Activated naive CD4-positive, alpha-beta T cell treated with anti-CD3 and anti-CD28 coated beads, Interleukin-2, amount 50 U/mL, for 72 hours (primary cell): ENCODE measurements at places on chromosomes 12 and 14. TPM values are rescaled to one million over a fixed set of nuclear protein-coding genes. Genes with fewer than 3 reads are reported as not detected.

Gene DDX54
- total RNA-seq: 77.3 TPM

Gene LRP6
- total RNA-seq: 5.4 TPM

Gene FICD
- 8.4 TPM for total RNA-seq

Gene TMEM233
- not detected for total RNA-seq

Gene KRT3
- total RNA-seq: not detected

Gene ADAM21
- total RNA-seq: 0.39 TPM

Gene HOXC9
- not detected for total RNA-seq

Gene CBLN3
- total RNA-seq: 6.5 TPM

Gene RTL1
- total RNA-seq: not detected

Gene PPP1R13B
- total RNA-seq: 11.7 TPM

Gene TAS2R10
- total RNA-seq: not detected

Gene RNASE4
- 0.23 TPM for total RNA-seq

Gene TOMM20L
- not detected for total RNA-seq

Gene LALBA
- not detected for total RNA-seq

Gene CLEC2B
- 42.0 TPM for total RNA-seq

Gene NPC2
- 28.0 TPM for total RNA-seq

Gene BCL7A
- 3.3 TPM for total RNA-seq

Gene PLEKHG7
- not detected for total RNA-seq

Gene AQP2
- not detected for total RNA-seq

Gene MYO1A
- total RNA-seq: 4.7 TPM

Gene APOF
- not detected for total RNA-seq

Gene TMX1
- 41.8 TPM for total RNA-seq

Gene LARP4
- total RNA-seq: 58.9 TPM

Gene AKAP5
- 1.4 TPM for total RNA-seq

Gene PRIMA1
- not detected for total RNA-seq

Gene SOAT2
- total RNA-seq: 0.59 TPM

Gene KCNA5
- total RNA-seq: not detected

Gene ZNF740
- 36.8 TPM for total RNA-seq

Gene OR6C2
- not detected for total RNA-seq
